Stimulated activated CD8-positive, alpha-beta memory T cell treated with anti-CD3 and anti-CD28 coated beads, Interleukin-7, amount 100 ng/mL, for 1 hour (primary cell): ENCODE measurements at places on chromosomes 11 and 22.

DNA sequence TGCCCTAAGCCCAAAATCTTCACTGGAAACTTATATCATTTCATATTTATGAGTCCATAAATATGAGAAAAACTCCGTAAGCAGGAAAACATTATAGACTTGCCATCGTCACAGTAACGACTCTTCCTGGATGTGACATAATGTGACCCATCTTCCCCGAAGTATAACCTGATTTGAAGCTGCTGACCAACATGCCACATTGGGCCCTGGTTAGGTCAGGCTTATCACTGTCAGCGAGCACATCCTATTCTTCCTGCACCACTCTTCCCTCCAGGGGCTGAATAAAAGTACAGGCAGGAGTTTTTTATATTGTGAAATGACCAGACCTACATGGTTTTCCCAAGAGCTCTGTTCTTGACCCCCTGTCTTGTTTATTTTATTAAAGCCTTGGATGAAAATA, 12.1 kb upstream of the BLID start:
- no peak for DNase-seq

GRCh38 chr22:50173983-50174355, 3.4 kb downstream of the PANX2 start:
- DNase-seq = no peak

DNA sequence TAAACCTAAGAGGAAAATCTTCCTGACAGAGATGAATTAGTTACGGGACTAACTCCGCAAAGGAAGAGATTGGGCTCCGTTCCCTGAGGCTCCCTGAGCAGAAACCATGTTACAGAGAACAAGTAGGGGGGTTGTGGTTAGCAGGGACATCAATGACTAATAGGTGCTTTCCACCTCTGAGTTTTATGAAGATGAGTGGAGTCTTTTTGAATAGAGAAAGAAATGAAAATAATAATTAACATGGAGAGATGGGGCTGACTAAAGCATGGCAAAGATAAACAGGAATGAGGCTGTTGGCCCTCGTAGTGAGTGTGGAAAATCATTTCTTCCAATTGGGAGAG, 47.5 kb upstream of the PICALM start:
- no peak for DNase-seq

GRCh38 chr11:33016654-33017053, 976 bp downstream of the DEPDC7 start:
- no peak for DNase-seq
